Fibroblast of the conjunctiva (primary cell): ENCODE measurements at places on chromosomes 3 and 15.

GRCh38 chr3:120432150-120432860, 18.5 kb downstream of the FSTL1 start:
- DNase-seq: peak; percentile 85

- DNase-seq: no peak
These were observed 24.9 kb upstream of the KCTD6 start for GRCh38 chr3:58466899-58467563.

GRCh38 chr3:184491011-184491576, 70.5 kb upstream of the EPHB3 start:
- DNase-seq: no peak

DNA sequence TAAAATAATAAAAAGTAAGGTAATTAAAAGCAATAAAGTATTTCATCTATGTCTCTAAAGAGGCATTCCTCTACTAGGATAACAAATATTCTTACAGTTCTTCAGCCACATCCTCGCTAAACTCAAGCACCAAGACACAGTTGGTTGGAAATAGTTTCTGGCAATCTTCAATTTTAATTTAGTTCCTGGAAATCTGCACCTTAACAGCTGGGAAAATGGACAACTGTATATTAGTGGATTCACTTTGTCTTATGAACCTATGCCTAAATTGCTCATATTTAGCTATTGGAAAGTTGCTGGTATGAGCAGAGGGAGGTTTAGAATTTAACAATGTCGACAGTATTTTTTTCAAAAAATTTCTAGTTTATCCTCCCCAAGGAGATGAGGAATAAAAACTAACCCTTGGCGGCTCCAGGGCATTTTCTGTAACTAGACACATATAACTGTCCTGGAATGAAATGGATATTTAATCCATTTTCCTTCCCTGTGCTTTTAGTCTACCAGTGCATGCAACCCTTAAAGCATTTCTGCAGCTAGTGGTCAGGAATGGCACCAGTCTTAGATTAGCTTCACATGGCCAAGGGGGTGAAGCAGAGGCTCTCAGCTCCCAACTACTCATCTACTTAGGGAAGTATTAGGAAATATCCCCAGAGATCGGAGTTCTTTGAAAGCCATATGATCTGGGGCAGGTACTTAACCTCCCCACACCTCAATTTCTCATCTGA, 290.0 kb upstream of the THBS1 start:
- no peak for DNase-seq

DNA sequence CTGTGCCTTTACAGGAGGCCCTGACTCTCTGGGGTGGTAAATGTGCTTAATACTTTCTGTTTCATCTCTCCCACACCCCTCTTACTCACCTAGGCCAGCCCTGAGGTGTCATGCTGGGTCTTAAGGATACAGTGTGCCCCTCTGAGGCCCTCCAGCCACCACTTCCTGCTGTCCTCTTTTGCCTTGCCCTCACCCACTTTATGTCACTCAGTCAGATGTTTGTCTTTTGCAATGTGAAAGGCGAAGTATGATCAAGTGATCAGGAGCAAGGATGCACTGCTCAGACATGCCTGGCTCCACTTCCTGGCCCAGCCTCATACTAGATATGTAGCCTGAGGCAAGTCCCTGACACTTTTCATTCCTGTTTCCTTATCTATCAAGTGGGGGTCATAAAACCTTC, 339.0 kb upstream of the NR2E3 start:
- no peak for DNase-seq

GRCh38 chr3:149122721-149123578, 6.5 kb upstream of the HPS3 start:
- DNase-seq: no peak

GRCh38 chr3:186319945-186320344, 42.1 kb downstream of the DGKG start:
- DNase-seq: no peak

DNA sequence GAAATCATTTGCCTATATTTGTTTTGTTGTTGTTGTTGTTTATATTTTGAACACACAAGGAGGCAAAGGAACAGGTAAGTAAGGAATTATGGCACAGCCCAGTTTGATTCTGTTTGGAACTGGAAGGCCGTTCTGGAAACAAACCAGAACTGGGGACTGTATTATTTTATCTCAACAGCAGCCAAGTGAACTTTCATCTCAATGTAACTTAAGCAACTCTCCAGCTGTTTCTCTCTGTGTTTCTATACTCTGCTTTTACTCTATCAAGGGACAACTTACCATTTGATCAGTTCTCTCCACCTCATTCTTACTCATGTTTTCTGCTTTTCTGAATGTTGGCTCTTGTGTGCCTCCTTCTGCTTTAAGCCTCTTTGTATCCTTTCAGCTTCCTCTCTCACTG, 16.0 kb upstream of the WDR49 start:
- no peak for DNase-seq

GRCh38 chr3:76345878-76346277, 560.5 kb upstream of the ZNF717 start:
- no peak for DNase-seq

DNA sequence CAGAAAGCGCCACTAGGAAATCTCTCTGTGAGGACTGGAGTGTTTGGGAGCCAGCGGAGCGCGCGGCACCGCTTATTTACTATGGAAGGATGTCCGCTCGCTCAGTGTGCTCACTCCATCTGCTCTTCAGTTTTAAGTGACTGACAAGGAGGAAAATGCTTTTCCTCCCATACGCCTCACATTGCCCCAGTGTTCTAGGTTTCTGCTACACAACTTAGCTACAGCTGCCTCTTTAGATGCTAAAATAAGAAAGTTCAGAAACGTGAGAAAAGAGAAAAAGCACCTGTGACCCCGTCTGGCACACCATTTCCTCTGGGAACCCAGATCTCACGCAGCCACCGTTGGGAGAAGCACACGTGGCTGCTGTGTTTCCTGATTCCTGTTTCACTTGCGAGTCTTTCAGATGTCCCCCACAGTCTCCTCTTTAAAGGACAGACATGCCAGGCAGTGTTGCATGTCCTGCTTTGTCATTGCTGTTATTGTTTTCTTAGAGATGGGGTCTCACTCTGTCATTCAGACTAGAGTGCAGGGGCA, 11.7 kb upstream of the MUSTN1 start:
- DNase-seq: no peak

DNA sequence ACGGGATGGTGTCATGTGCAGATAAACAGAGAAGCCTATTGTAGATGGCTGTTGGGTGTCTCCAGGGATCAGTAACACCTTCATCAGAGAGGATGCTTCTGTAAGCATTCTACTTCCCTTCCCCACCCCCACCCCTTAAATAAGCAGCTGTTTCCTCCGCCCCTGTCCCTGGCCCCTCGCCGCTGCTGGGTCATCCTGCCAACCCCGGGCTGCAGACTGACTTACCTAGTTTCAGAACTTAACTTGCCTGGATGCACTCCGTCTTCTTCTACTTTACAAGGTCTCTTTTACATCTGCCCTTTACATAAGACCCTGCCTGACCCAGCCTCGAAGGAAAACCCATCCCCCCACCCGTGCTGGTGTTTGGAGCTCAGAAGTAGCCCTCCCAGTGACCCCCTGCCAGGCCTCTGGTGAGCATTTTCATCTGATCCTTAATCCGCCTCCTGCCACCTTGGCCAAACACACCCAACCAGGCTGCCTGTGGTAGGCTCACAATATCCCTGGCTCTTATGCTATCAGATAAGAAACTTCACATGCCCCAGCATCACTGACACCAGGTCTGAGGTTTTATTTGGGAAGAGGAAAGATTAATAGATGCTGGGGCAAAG, 103.0 kb upstream of the HES1 start:
- no peak for DNase-seq

DNA sequence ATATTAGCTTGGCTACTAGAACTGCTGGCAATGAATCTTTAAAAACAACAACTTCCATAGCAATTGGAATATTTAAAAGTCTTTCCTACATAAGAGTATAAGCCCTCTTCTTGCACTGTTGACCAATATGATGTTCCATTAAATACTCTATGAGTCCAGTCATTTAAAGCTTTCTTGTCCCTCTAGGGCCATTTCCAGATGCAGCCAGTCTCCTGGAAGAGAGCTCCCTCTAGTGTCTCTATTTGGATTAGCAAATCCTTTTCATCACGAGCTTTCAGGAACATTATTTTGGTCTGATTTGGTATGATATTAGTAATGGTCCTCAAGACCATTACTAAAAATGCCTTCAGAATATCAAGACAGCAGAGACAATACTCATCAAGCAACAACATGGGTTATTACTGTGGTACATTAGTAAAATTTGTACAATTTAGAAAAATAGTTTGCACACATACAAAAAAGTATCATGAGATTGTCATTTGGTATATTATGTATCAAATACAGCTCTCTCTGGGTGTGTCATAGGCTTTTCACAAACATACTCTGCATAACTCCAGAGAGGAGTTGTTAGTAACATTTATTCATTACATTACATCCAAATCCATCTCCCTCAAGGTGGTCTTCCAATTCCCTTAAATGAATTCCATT, 101.3 kb downstream of the DPH6 start:
- no peak for DNase-seq

GRCh38 chr3:187385296-187385695, 17.1 kb downstream of the RTP4 start:
- DNase-seq: no peak

- no peak for DNase-seq
These were observed 66.0 kb downstream of the SETD2 start for GRCh38 chr3:47097864-47098263.

DNA sequence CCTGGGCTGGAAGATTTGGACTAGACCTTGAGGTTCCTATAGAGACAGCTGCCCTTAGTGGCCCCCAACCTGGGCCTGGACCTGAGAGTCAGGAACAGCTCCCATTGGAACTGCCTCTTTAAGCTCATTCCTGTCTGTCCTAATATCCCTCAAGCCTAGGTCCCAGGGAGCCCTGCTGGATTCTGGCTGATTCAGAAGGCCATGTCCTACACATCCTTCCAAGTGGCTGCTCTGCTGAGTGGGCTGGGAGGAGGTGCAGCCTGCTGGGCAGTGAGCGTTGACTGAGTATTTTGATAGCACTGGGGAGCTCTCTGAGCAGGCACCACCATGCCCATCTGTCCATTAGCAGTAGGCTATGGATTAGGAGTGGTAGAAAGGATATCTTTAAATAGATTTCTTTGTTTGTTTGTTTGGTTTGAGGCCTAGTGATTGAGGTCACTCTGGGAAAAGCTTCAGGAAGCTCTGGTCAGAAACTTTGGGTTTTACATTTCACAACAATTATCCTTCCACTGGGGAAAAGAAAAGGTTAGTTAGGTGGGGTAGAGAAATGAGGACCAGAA, 54.6 kb upstream of the ATOSA start:
- no peak for DNase-seq

GRCh38 chr15:79967298-79968182, 3.5 kb downstream of the BCL2A1 start:
- DNase-seq: no peak

- peak; percentile 18 for DNase-seq
These were observed 265.6 kb upstream of the DCBLD2 start for GRCh38 chr3:99167071-99167470.

DNA sequence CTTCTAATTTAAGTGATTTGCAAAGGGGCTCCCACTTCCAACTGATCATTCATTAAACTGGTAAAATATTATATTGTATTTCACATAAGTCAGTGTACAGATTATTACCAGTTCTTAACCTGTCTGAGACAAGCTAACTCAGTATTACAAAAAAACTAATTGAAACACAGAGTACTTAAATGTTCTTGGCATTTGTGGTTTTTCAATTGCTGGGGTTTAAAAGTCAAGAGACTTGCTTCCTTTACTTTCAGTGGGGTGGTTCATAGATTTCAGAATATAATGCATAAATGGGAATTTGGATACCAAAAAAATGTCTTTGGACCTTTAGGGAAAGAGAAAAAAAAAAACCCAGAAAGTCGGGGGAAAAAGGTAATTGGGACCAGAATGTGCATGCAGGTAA, 85.0 kb downstream of the ATP10A start:
- DNase-seq: no peak

- no peak for DNase-seq
These were observed 15.3 kb upstream of the SEMA3F start for GRCh38 chr3:50139718-50140423.

DNA sequence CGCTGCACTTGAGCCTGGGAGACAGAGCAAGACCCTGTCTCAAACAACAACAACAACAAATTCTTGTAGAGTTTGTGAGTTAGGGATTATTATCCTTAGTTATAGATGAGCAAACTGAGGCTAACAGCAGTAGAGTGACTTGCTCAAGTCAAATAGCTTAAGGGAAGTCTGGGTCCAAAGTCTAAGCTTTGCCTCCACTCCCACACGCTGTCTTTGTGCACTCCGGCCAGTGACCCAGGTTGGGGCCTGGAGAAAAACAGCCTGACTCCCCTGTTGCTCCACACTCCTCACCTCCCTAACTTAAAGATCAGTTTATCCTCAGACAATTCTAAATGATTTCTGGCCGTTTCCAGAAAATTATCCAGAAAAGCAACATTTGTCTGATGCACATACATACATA, 9.2 kb upstream of the SIN3A start:
- DNase-seq: no peak

GRCh38 chr15:96790004-96790403, 459.5 kb downstream of the NR2F2 start:
- no peak for DNase-seq

- no peak for DNase-seq
These were observed 26.7 kb downstream of the SNTN start for GRCh38 chr3:63679186-63679585.

GRCh38 chr15:58378241-58379085, 53.3 kb upstream of the LIPC start:
- no peak for DNase-seq

DNA sequence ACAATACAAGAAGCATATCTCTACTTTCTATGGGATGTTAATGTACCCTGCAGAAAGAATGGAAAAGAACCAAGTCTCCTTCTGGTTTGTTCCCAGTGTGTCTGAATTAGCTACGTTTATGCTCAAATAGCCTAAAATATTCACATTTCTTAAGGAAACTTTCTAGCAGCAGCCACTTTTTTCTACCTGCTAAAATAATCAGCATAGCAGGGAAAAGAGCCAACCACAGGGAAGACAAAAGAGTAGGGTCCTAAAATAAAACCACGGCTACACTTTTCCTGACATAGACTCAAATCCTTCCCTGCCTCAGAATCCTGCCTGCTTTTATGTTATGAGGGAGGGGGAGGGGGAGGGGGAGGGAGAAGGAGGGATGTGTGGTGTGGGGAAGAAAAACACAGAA, 136.7 kb downstream of the GBE1 start:
- no peak for DNase-seq

DNA sequence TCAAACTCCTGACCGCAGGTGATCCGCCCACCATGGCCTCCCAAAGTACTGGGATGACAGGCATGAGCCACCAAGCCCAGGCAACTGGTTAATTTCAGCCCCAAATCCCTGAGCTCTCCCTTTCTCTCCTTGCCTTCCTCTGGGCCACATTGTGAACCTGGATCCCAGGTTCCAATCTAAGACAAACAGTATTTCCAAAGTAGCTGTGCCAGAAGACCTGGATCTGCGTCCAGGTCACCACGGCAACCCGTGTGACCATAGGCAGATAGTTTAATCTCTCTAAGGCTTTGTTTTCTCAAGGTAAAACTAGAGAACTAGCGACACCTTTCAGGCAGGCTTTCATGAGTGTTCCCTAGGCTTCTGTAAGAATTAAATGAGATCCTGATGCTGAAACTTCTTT, 5.9 kb upstream of the RBPMS2 start:
- DNase-seq: no peak

- no peak for DNase-seq
These were observed 146.1 kb downstream of the TPRG1 start for GRCh38 chr3:189317911-189318310.

- no peak for DNase-seq
These were observed 3.7 kb upstream of the FES start for GRCh38 chr15:90880381-90881145.
